Chondrocyte (in vitro differentiated cells): ENCODE measurements at places on chromosomes 1 and 21.
A peak's percentile ranks its signal among the peaks of the same experiment; 100 is the strongest.

- peak within 1 kb of the TSS; percentile 61 for H3K4me3 ChIP-seq
- peak; percentile 86 for DNase-seq
- H3K4me1 ChIP-seq: peaks cover 3% of the 10 kb centered on the region
- H3K27ac ChIP-seq: peak within 1 kb of the TSS; percentile 41
These were observed at the start of gene TEKT2 for GRCh38 chr1:36083635-36084496. TEKT2 (plus strand) TSS chr1:36084094; CDS start chr1:36084922, 828 bp downstream.

GRCh38 chr1:30372792-30373433 is 350.5 kb downstream of the MATN1 start:
- DNase-seq: no peak
- H3K27me3 ChIP-seq: peaks cover 36% of the 10 kb centered on the region
- no peak overlapping the region for H3K4me3 ChIP-seq
- no peaks in the 10 kb centered on the region for H3K36me3 ChIP-seq

DNA sequence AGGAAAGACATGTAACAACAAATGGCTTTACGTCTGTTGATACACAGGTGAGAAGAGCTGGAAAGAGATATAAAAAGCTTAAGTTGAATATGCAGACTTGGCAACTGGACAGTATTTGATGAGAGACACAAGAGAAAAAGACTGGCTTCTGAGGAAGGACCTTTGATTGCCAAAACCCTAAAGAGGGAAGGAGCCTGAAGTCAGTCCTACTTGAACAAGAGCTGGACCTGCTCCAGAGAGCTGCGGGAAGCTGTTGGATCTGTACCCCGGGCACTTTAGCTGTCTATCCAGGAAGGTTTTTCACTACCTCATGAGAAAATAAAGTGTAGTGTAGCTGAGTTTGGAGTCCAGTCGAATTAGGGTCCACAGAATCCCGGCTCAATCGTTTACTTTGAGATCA is 25.3 kb upstream of the LRRC8B start:
- no peak for DNase-seq
- H3K36me3 ChIP-seq: no peaks in the 10 kb centered on the region
- H3K4me3 ChIP-seq: no peak overlapping the region
- no peak overlapping the region for H3K27ac ChIP-seq
- H3K4me1 ChIP-seq: no peaks in the 10 kb centered on the region

GRCh38 chr1:108050158-108050557 is 85.2 kb upstream of the VAV3 start:
- H3K27me3 ChIP-seq: peaks cover 12% of the 10 kb centered on the region
- H3K27ac ChIP-seq: no peak overlapping the region
- no peak for DNase-seq
- no peak overlapping the region for H3K4me3 ChIP-seq
- peaks cover 1% of the 10 kb centered on the region for H3K36me3 ChIP-seq

DNA sequence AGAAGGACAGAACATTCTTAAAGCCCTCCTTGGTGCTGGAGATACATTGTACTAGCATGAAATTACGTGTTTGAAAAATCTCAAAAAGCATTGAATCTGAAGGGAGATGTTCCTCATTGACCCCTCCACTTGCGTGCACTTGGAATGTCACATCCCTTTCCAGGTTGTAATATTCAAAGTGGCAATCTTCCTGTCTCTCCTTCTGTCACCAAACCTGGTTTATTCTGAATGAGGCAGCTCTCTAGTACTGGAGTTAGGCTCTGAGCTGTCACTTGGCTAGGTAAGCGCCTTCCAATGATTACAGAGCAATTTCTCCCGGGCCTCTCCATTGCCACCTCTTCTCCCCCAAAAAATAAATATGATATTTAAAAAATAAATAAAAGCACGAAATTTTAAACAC is 855 bp downstream of the DSCAM start:
- no peak overlapping the region for H3K27ac ChIP-seq
- H3K4me1 ChIP-seq: peaks cover 14% of the 10 kb centered on the region
- DNase-seq: no peak

GRCh38 chr1:178564783-178565180 is 51.9 kb downstream of the TEX35 start:
- no peak overlapping the region for H3K4me3 ChIP-seq
- H3K36me3 ChIP-seq: peaks cover 2% of the 10 kb centered on the region
- H3K27me3 ChIP-seq: no peaks in the 10 kb centered on the region
- H3K27ac ChIP-seq: no peak overlapping the region
